Fibroblast of skin of scalp (primary cell): ENCODE measurements at places on chromosomes 7 and 10.

DNA sequence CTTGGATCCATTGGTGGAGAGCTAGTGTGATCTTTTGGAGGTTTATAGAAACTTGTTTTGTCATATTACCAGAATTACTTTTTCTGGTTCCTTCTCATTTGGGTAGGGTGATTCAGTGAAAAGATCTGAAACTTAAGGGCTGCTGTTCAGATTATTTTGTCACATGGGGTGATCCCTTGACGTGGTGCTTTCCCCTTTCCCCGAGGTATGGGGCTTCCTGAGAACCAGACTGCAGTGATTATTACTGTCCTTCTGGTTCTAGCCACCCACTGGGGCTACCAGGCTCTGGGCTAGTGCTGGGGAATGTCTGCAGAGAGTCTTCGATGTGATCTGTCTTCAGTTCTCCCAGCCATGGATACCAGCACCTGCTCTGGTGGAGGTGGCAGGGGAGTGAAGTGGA, 1030.0 kb downstream of the GRM8 start:
- no peak for DNase-seq

DNA sequence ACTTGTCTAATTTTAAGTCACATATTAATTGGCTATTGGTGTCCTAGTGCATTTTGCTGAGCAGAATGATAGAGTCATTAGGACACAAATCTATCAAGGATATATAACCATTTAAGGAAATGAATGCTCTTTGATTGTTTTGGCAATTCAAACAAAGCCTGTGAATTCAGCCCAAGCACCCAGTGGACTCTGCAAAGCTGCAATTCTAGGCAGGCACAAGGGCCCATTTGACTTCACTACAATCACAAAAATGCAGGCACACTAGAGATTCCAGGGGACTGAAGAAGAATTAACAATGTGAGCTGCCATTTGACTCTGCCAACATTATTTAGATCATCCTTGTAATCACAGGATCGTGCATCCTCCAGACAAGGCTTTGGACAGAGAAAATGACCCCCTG, 544.2 kb upstream of the PHF14 start:
- DNase-seq: no peak

DNA sequence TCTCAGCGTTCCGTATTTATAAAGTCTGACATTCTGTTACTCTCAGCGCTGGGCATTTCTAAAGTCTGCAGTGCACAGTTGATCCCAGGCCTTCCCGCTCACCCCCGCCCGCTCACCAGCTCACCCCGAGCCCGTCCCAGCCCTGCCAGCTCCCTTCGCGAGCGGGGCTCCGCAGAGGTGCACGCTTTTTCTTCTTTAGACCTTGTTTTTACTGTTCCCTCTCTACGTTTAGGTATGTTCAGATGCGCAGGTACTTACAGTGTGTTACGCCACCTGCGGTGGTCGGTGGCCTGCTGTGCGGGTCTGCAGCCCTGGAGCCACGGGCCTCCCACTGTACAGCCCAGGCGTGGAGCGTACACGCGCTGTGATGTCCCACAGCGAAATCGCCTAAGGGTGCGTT, 28.8 kb downstream of the NKX6-2 start:
- DNase-seq: no peak

GRCh38 chr7:41652267-41652666, 50.6 kb downstream of the INHBA start:
- DNase-seq: no peak

- DNase-seq: no peak
These were observed 80.4 kb downstream of the UPF2 start for GRCh38 chr10:11962176-11962575.

DNA sequence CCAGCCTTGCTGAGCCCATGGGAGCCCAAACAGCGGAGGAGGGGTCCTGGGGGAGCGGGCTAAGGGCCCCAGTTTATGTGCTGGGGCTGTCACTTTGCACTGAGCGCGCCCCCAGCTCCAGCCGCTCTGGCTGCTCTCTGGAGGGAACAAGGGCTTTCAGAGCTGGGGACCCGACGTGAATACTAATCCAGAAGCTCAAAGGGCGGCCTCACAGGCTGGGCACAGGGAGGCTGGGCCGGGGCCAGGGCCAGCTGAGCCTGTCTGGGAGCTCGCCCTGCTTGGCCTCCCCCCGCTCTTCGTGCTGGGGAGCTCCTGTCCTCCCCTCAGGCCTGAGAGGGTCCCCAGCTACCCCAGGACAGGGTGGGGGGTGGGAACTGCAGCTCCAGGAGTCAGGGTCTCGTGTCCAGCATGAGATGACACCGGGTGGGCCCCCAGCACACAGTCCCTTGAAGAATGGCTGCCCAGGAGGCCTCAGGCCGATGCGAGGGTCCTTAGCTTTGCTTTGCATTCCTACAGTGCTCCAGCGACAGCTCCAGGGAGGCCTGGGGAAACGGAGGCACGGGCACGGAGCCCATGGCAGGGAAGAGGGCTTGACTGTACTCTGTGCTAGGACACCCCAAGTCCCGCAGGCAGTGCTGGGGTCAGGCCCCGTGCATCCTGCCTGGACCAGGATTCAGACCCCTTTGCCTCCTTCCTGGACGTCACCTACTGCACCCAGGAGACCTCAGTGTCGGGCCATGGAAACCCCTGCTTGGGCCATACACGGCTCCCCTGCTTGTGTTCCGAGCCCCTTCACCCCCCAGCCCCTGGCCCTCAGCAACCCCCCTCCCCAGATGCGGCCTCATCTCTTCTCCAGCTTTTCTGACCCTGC, 5.8 kb upstream of the AMZ1 start:
- no peak for DNase-seq

- no peak for DNase-seq
These were observed 37.2 kb downstream of the FAM13C start for GRCh38 chr10:59325116-59325515.

- no peak for DNase-seq
These were observed 8.9 kb downstream of the ANXA11 start for GRCh38 chr10:80196270-80196949.

- no peak for DNase-seq
These were observed 67.5 kb upstream of the ARHGAP21 start for GRCh38 chr10:24791084-24791726.

GRCh38 chr7:92115821-92116220, 18.5 kb downstream of the CYP51A1 start:
- no peak for DNase-seq

DNA sequence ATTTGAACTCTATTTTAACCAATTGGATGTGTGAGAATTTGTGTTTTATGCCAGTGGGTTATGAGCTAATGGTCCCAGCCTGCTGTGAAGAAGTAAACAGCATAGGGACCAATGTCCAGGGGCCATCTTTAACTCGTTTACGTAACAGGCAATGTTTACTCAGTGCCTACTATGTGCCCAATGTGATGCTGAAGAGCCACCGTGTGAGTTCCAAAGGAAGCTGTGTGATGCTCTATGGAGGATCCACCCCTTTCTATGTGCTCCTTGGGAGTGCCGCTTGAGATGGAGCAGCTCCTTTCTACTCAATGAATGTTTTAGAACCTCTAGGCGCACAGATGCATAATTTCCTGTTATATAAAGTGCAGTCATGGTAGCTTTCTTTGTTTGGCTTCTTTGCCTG, 21.3 kb downstream of the DYNC1I1 start:
- no peak for DNase-seq

DNA sequence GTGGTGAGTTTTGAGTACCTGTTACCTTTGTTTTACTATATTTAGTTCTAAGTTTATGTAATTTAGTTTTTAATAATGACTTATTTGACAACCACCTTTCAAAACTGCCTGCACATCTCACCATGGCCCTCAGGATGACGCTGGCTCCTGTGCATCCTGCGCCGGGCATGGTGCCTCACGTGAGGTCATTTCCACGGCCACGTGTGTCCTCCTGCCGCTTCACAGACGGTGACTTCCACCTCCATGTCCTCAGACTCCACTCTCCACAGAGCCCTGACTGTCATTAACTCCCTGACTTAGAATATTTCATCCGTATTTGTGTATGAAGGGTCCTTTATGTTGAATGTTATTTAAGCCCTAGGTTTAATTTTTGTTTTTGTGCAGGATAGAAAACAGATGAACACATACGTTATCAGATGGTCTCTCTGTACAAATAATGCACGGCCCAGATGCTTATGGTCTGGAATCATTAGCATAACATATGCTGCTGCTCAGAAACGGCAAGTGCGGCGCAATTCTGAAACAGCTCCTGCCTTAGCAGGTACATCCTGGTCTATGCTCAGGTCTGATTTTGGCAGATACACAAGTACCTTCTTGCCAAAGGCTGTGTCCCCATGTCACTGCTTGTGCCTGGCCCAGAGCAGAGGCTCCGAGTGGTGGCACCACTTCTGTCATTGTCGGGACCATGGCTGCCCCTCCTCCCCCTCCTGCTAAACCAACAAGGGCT, 155.8 kb downstream of the WDR37 start:
- no peak for DNase-seq

DNA sequence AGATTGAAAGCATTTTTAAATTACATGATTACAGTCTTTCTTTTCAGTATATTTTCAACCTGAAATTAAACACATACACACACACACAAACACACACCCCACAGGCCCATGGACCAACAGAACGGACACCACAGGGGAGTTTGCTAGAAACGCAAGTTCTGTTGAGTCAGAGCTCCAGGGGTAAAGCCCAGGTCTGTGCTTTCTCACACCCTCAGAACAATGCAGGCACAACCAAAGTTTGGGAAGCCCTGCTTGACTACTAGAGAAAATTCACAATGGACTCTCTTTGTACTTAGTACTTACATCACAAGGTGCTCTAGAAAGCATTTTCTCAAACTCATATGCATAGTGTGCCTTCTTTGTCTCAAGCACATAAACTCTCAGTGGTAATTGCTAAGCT, 704.0 kb upstream of the IGFBP3 start:
- no peak for DNase-seq

- no peak for DNase-seq
These were observed 482 bp upstream of the ACTR3C start for GRCh38 chr7:150323682-150324372.

DNA sequence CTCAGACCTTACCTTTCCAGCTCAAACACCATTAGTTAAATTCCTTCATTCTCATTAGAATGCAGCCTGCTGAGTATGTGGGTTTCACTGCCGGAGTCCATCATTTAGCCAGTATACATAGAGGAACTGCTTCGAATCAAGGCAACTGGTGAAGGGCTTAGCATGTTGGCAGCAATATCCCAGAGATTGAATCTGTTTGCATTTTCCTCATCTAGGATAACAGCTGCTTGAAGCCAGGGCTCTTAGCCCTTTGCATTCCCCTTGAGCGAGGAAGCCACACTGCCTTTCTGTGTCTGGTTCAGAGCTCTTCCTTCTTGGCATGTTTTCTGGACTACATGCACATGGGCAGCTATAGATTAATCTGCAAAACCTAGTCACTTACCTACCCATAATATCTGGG, 14.7 kb downstream of the NODAL start:
- no peak for DNase-seq

DNA sequence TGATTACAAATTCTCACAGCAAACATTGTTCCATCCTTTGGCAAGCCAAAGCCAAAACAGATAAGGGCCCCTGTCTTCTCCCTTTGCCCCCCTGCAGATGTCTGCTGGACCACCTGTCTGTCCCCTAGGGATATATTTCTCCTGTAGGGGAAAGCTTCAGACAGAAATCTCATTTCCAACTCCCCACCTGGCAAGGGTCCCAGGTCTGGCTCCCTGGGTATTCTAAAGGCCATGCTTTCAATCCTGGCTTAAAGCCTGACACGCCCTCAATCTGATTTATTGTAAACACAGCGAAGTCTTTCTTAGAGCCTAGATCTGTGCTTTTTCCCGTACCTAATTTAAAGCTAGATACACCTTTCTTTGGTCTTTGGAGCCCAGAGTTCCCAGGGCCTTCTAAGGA, 66.1 kb downstream of the KCNMA1 start:
- no peak for DNase-seq

GRCh38 chr10:42960991-42961795, 115.7 kb upstream of the RET start:
- no peak for DNase-seq

GRCh38 chr10:28913436-28914237, 236.3 kb downstream of the BAMBI start:
- DNase-seq: no peak
